ENCODE measurements at places on chromosomes 5 and 9. TPM values are rescaled to one million over a fixed set of nuclear protein-coding genes. Genes with fewer than 3 reads are reported as not detected.

DNA sequence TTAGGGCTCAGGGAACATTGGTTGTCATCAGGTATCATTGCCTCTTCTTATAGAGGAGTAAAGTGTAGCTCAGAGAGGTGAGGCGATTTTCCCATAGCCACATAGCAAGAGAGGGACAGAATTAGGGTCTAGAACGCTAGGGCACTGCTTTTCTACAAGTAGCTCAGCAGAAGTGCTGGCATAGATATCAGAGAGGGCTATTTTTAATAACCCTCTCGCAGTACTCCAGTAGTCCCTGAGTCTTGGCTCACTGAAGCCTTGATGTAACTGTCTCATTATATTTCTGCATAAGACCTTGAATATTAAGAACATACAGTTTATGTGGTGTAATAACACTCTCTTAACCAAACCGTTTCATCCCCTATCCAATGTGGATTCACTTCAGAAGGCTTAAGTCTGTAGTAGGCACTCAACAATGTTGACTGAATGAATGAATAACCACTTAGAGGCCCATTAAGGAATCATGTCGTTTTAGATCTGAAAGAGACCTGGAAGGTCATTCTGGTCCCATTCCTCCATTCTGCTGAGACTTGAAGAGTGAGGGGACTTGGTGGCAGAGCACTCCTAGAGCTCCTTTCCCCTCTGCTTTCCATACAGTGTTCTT lies 4.7 kb upstream of the FRMPD1 start:
- DNase-seq, result no peak

GRCh38 chr5:119454171-119454570 lies 1.9 kb downstream of the HSD17B4 start:
- no peak for DNase-seq

The IL3 gene
- total RNA-seq, result not detected

The ACOT12 gene
- not detected for total RNA-seq

DNA sequence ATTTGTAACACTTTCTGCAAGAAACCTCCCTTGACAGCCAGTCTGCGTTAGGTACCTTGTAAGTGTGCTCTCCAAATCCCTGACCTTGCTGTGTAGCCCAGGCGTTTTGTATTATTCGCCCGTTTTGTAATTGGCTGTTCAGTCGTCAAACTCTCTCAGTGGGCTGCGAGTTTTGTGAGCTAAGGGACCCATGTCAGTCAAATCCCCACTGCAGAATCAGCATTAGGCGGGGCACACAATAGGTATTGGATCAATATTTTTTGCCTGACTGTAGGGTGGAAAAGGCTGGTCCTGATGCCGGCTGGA lies 665 bp downstream of the DNAJC18 start:
- no peak for DNase-seq

DNA sequence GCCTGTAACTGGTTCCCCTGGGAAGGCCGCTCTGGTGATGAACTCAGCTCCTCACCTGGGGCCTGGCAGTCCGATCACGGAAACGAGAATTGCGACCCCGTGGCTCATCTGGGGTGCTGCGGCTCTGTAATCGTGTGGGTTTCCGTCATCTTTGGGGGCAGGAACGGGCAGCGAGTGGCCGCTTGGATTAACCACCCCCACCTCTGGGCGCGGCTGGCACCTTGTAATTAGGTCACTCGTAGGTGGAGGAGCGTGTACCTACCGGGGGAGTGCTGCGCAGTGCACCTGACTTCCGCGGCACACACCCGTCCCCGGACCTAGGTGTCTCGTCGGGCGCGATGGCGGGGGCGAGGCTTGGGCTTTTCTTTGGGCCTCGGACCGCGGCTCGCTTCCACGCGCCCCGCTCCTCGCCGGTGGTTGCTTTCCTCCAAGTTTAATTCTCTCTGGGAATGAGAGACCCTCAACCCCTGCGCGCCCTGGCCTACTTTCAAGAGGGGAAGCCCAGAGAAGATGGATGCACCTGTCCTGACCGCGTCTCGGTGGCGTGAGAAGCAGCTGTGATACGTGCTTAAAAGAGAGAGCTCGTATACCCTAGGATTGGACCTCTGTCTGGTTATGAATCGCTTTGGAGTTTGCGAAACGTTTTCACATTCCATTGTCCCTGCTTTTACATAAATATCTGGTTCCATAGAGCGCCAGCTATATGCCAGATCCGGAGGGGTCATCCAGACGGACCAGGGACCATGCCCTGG lies 744 bp upstream of the PPP2CA start:
- DNase-seq, result no peak

The BAAT gene
- not detected for total RNA-seq
